GM13977 (cell line): ENCODE measurements at places on chromosomes 1 and 21.

DNA sequence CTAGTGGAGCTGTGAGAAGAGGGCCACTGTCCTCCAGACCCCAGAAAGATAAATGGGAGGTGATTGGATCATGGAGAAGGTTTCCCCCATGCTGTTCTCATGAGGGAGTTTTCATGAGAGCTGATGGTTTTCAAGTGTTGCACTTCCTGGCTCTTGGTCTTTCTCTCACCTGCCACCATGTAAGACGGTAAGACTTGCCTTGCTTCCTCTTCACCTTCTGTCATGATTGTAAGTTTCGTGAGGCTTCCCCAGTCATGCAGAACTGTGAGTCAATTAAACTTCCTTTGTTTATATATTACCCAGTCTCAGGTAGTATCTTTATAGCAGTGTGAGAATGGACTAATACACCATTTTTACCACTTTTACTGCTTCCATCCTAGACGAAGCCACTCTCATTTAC is 27.6 kb downstream of the GPR88 start:
- DNase-seq = no peak

- no peak for DNase-seq
Measured at GRCh38 chr1:175088525-175088951, 20.9 kb downstream of the TNN start.

GRCh38 chr21:37367336-37367702 is 746 bp downstream of the DYRK1A start:
- no peak for DNase-seq

DNA sequence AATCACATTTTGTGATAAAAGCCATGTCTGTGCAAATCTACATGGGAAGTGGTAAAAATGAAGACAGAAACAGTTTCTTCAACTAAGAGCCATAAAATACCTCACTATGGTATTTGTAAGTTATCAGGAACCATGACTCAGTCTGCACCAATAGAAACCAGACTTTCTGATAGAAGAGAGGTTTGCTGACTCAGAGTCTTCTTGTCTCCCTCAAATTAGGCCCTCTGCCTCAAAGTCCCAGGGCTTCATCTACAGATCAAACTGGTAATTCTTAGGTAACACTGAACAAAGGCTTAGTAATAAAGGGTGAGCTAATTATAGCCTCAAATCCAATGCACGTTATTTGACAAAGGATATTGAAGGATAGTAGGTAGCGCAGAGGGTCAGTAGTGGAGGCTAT is 30.9 kb upstream of the SSX2IP start:
- DNase-seq = no peak

GRCh38 chr1:50808296-50808695 is 151.8 kb downstream of the FAF1 start:
- no peak for DNase-seq

DNA sequence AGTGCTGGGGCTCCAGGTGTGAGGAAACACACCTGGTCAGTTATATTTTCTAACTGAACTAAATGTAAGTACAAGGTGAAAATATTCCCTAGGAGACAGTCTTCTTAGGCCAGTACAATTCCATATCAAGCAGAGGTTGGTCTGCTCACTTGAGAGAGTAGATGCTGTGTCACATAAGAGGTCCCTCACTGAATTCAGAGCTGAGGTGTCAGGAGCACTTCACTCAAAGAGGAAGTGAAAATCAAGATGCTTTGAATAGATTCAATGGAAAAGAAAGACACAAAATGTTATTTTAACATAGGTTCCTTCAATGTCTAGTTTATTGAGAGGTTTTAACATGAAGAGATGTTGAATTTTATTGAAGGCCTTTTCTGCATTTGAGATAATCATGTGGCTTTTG is 4.3 kb upstream of the FCRL3 start:
- DNase-seq = no peak

DNA sequence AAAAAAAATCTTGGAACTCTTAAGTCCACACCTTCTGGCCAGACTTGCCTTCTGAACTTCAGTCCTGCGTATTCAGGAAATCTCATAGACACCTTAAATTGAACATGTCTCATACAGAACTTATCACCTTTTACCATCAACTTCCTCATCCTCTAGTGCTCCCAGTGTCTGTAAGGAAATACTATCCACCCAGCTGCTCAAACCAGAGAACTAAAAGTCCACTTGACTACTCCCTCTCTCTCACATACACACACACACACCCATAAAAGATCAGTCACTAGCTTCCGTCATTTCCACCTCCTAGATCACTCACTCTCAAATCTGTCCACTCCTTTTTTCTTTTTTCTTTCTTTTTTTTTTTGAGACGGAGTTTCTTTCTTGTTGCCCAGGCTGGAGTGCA is 10.9 kb upstream of the CAP1 start:
- no peak for DNase-seq

- no peak for DNase-seq
Measured at GRCh38 chr1:233738396-233738795, 124.5 kb downstream of the KCNK1 start.

DNA sequence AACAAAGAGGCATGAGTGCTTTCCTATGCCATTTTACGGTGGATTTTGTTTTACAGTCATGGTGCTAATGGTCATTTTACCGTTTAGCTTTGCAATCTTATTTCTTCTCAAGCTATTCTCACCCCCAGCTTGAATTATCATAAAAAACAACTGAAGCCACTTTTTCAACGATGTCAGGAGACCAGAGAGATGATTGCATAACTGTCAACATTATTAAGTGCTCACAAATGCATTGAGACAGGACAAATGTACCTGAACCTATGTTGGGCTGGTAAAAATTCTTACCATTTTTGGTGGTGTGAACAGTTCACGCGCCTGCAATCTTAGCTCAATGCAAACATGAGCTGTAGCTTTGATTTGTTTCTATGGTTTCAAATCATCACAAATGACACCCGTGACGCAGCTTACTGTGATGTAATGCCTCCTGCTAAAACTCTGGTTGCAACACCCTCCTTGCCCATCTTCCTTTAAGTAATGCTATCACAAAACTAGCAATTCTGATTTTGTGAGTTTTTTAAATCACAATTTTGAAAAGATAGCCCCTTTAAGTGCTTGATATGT is 104.4 kb downstream of the UCHL5 start:
- DNase-seq = no peak

DNA sequence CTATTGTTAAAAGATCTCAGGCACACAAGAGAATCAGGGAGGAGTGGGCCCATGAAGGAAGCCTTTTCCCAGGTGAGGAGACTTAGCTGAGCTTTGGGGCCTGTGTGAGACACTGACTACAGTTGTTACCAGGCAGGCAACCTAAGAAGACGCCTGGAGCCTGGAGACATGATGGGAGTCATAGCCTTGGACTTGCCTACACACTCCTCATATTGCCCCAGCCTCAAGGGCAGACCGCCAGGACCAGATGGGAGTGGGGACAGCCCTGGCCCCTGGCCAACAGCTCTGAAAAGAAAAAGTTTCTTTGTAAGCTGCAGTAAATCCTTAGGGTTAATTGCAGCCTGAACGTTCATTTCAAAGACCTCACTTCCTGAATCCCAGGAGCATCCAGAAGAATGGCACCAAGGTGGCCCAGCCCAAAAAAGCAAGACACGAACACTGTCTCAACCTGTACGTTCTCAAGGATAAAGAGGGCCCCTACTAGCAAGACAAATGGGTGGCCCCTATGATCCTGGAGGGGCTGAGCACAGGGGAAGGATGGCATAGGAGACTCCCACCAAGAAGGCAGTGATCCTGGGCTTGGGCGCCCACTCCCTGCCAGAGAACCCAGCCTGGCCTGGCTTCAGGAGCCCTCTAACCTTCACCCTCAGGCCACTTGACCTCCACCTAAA is 33.2 kb upstream of the BTG2 start:
- DNase-seq = no peak
